ENCODE measurements at places on chromosomes 7 and 10. TPM values are rescaled to one million over a fixed set of nuclear protein-coding genes. Genes with fewer than 3 reads are reported as not detected.
A peak's percentile ranks its signal among the peaks of the same experiment; 100 is the strongest.

TEX47 gene
- polyA plus RNA-seq, result not detected

ST8SIA6 gene
- polyA plus RNA-seq, result 2.9 TPM

TDRD1 gene
- polyA plus RNA-seq, result 0.23 TPM

ZCCHC24 gene
- 53.6 TPM for polyA plus RNA-seq

NYAP1 gene
- polyA plus RNA-seq, result 1.1 TPM

DNA sequence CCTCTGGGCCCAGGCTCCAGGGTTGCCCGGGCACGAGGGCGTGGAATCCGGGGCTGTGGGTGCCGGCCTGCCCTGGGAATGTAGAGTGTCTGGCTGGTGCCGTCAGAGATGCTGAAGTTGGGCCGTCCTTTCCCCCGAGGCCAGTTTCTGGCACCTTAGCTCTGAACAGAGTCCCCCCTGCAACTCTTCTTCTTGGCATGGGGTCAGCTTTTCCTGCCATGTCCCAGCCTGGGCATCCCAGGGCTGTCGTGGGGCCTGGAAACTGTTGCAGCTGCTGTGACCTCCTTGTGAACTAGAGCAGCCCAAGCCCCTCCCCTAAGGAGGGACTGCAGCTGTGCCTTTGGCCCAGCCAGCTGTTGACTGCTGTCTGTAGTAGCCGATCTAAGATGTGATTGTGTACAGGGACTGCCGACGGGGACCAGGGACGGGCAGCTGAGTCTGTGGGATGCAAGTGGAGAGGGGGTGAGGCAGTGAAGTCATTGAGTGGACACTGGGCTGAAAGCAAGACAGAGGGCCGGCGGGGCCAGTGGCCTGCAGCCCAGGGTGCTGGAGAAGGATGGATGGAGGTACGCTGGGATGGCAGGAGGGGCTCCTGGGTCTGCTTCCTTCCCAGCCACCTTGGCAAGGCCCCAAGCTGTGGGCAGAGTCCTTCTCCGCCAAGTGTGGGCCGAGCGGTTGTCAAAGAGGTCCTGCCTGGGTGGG is 35.8 kb downstream of the GBX1 start:
- DNase-seq, result peak; percentile 74

DNA sequence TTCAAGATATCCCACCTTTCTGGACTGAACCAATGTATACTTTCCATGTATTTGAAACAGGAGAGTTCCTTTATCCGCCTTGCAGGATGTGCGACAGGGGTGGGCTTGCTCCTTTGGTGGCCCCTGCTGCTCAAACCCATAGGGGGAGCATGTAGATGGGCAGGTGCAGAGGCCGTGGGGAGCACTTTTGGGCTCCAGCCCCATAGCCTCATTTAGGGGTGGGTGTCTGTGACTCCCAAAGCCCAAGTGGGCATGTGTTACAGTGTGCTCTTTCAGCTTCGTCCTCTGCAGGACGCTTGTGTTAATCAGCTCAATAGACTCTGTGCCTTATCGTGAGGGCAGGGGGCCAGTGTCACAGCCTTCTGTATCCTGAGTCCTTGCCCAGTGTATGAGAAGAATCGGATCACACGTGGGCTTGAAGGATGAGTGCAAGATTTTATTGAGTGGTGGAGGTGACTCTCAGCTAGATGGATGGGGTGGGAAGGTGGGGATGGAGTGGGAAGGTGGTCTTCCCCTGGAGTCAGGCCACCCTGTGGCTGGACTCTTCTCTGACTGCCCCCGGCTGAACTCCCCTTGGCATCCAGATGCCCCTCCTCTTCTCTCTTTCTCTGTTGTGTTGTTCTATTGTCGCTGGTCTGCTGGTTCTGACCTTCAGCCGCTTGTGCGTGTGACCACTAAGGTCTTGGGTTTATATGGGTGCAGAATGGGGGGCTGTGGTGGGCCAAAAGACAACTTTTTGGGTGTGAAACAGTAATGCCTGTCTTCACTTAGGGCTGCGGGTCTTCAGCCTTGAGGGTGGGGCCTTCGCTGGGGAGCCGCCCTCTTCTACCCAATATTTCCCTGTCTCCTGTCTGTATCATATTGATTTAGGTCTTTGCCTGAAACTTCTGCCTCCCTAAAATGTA is 262.2 kb downstream of the GLRX3 start:
- no peak for DNase-seq

DNA sequence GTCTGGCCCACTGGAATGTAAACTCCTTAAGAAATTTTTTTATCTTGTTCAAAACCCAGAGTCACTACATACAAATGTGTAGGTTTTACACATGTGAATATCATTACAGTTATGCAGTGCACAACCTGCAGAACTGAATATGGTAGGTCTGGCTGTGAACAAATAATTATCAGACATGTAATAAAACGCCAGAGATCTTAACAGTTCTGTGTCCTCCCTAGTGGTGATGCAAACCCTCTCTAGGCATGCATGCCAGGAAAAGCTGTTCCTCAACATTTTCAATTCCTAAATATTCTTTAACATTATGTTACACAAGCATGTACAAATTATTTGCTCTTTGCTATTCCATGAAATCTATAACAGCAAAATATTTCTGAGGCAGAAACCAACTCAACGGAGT is 124.6 kb downstream of the IMMP2L start:
- DNase-seq, result no peak

GRCh38 chr10:70088308-70088698 is 35.7 kb downstream of the MACROH2A2 start:
- no peak for DNase-seq

- DNase-seq, result no peak
Observed at GRCh38 chr10:75607576-75607975, 176.2 kb downstream of the LRMDA start.

- no peak for DNase-seq
Observed at GRCh38 chr7:68619526-68619925, 978.7 kb upstream of the AUTS2 start.

- DNase-seq, result no peak
Observed at GRCh38 chr7:155576900-155577508, 30.6 kb upstream of the CNPY1 start.

DNA sequence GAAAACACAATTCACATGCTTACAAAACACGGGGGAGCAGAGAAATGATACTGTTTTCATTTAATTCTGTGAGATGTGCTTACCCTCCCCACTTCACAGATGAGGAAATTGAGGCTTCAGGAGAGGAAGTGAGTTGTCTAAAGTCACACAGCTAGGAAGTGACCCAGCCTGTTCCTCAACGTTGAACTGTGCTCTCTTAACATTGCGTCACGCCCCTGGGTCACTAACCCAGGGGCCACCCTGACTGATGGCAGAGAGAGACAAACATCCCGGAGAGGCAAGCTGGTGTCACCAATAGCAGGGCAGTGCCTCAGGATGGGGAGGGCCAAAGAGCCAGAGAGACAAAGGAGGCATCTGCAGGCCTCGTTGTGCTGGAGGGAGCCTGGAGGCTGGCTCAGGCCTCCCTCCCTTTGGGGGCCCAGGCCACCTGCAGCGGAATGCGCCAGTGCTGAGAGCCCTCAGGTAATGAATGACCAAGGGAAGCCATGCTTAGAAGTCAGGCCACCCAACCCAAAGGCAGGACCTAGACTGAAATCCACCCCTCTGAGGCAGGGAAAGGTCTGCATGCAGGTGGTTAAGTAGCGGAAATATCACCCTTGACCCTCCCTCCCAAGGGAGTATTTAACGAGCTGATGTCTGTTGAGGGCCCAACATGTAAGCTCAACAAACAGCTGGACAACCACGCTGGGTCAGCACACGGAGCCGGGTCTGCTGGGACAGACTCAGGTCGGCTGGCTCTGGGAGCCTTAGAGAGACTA is 81.3 kb downstream of the C10orf105 start:
- DNase-seq, result no peak

DNA sequence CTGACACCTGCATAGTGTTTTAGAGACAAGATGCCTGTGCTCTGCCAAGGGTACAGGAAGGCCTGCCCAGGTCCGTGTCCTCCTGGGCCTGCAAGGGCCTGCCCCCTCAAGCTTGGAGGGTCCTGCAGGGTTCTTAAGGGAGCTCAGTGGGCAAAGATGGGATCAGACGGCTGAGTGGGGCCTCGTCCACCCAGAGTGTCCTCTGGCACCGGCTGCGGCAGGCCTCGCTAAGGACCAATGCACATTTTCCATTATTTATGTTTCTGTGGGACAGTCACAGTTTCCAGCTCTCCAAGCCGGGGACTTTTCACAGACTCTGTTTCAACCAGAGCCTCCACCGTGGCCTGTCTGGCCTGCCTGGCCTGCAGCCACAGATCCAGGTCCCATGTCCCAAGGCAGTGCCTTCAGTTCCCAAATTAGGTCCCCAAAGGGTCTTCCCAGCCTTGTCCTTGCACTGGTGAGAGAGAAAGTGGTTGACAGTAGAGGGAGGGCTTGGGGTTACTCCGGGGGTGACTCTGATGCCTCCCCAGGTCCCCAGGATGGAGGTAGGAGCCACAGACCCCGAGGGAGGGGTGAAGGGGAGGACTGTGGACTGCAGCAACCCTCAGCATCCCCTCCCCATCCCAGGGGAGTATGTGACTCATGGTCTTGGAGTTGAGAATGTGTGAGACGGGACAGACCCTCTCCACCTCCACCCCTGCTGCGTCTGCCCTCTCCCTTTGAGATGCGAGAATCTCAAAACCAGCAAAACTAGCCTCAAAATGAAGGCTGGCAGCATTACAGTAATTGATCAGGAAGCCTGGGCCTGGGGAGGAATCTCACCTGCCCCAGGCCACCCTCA is 14.8 kb downstream of the MYL10 start:
- DNase-seq, result no peak

GRCh38 chr10:119643306-119644204 is 7.6 kb upstream of the BAG3 start:
- DNase-seq, result no peak

DNA sequence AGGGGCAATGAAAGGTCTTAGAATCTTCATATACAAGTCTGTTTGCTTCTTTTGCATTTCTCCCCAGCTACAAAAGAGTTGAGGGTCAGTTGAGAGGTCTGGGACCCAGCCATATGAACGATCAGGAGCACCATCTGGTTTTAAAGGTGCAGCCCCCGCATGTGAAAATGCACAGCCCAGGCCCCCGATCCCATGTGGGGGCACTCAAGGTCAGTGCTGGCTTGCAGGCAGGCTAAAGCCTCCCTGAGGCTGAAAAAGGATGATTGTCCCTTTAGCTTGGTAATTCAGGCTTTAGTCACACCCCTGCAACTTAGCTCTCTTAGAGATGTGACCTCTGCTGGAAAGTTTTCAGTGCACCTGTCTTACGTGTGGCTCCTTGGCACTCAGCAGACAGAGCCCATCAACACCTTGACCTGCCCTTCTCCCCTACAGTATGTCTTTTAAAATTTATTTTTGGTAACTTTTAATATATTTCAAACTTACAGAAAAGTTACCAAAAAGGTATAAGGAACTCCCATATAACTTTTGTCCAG is 80.1 kb upstream of the PDCD4 start:
- DNase-seq, result no peak

DNA sequence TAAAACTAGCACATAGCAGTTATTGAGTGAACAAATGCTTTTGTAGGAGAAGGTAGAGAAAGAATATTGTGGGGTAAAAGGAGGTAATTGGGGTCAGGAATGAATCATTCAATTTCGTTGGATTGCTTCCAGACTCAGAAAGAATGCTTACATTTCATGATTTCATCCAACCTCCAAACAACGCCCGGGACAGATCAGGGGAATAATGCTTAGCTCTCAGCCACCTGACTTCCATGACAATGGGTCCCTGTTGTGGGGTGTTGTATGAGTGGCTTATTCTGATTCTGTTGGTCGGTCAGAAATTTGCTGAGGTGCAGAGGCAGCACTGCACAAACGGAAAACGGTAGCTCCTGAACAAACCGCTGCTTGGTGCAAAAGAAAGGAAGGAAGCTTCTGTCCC is 24.0 kb upstream of the INPP5F start:
- DNase-seq, result no peak

DNA sequence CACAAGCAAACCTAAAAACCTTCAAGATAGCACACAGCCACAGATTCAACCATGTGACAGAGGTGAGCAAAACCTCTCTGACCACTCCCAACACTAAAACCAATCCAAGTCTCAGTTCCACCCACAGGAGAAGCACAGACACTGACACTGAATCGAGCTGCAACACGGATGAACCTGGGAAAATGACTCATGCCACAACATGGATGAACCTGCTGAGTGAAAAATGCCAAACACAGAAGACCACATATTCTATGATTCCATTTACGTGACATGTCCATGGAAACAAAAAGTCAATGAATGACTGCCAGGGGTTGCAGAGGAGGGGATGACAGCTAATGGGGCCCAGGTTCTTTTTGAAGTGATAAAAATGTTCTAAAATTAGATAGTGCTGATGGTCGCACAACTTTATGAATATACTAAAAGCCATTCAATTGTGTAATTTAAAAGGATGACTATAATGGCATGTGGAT is 22.0 kb downstream of the CYTH3 start:
- no peak for DNase-seq

GRCh38 chr10:49177391-49178355 is 10.5 kb downstream of the TMEM273 start:
- DNase-seq, result peak; percentile 81

DNA sequence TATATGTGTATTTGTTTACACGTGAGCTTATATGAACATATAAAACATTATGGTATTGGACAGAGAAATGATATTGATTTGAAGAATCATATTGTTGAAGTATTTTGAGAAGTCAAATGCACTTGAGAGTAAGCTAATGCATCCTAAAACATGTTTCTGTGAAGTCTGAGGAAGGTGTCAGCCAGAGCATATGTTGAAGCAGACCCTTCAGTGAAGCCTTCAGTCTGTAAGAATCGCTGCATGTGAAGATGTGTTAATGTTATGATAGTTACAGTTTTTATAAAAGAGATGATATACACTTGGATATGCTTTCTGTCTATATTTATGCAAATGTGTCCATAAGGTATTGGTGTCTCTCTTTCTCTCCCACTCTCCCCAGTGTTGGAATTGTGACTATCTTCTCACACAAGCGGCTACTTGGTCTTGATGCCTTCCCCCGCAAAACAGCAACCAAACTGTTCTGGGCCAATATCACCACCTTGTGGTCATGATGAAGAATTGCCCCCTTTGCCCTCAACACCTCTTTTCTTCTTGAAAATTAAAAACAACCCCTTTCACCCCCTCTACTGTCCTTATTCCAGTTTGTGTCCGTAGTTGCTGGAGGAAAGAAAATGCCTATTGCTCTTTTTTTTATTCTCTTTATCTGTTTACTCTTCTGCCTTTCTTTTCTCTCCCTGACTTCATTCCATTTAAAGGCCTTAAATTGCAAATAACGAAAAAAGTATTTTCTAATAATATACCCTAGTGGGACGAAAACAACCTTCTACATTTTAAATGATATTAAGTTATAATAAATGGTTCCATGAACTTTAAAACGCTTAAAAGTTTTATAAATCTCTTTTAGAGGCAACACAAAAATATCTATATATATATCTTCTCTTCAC is 64.9 kb downstream of the IKZF1 start:
- DNase-seq, result no peak
